ENCODE measurements at places on chromosomes 13 and 19. TPM values are rescaled to one million over a fixed set of nuclear protein-coding genes. Genes with fewer than 3 reads are reported as not detected.
A peak's percentile ranks its signal among the peaks of the same experiment; 100 is the strongest.

DNA sequence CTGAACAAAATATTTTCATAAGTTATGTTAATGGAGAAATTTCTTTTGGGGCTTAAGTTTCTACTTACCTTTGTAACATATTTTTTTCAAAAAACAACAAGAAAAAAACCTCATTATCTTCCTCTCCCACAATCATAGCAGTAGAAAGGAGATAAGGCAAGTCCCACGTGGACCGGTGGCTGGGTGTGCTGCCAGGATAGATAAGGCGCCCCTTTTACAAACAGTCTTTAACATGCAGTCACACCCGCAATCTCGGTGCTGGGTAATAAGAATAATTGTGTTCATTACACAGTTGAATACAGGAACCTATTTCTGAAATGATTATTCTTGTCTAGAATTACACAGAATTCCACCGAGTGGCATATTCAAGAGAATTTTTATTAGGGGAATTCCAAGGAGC, 1202.3 kb downstream of the UQCRFS1 start:
- H3K4me1 ChIP-seq, result no peaks in the 10 kb centered on the region
- no peaks in the 10 kb centered on the region for H3K27me3 ChIP-seq
- H3K36me3 ChIP-seq, result no peaks in the 10 kb centered on the region
- no peak overlapping the region for H3K4me3 ChIP-seq
- no peak overlapping the region for H3K27ac ChIP-seq

GRCh38 chr19:58397533-58398037, 2.1 kb downstream of the RNF225 start:
- peaks cover 14% of the 10 kb centered on the region for H3K4me1 ChIP-seq
- H3K4me3 ChIP-seq, result no peak overlapping the region
- H3K27me3 ChIP-seq, result peaks cover 9% of the 10 kb centered on the region
- DNase-seq, result no peak
- H3K27ac ChIP-seq, result no peak overlapping the region
- H3K36me3 ChIP-seq, result peaks cover 19% of the 10 kb centered on the region

- H3K36me3 ChIP-seq, result peaks cover 35% of the 10 kb centered on the region
- peak overlapping the region; percentile 83 for H3K27ac ChIP-seq
- no peak for DNase-seq
- peaks cover 10% of the 10 kb centered on the region for H3K4me1 ChIP-seq
Observed at GRCh38 chr19:11813703-11814028, 407 bp upstream of the ZNF440 start.

DNA sequence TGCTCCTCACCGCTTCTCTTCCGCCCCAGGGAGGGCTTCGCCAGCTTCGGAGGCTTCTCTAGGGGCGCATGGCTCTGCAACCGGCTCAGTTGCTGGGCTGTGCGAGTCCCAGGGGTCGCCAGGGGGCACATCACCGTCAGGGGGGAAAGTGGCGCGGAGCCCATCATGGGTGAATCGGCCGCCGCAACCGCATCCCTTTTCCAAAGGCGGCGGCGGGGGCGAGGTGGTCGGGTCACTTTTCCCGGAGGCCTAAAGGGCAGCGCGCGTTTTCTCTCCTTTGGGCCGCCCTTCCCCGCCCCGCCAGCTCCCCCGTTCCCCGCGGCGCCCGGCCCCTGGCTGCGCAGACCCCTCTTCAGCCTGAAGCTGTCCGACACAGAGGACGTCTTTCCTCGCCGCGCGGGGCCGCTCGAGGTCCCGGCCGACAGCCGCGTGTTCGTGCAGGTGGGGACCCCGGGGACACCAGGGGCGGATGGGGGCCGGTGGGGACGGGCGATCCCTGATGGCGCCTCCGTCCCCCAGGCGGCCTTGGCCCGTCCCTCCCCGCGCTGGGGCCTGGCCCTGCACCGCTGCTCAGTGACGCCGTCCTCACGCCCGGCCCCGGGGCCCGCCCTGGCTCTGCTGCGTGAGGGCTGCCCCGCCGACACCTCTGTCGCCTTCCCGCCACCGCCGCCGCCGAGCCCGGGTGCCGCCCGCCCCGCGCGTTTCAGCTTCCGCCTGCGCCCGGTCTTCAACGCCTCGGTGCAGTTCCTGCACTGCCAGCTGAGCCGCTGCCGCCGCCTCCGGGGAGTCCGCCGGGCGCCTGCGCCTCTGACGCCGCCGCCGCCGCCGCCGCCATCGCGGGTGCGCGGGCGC, 1.7 kb downstream of the TGFBR3L start:
- peaks cover 7% of the 10 kb centered on the region for H3K36me3 ChIP-seq
- no peak overlapping the region for H3K27ac ChIP-seq
- DNase-seq, result peak; percentile 78
- peaks cover 18% of the 10 kb centered on the region for H3K4me1 ChIP-seq
- H3K4me3 ChIP-seq, result peak overlapping the region; percentile 78

GRCh38 chr19:31214086-31214485, 135.2 kb downstream of the TSHZ3 start:
- no peaks in the 10 kb centered on the region for H3K27me3 ChIP-seq
- peak overlapping the region; percentile 75 for H3K4me3 ChIP-seq
- H3K36me3 ChIP-seq, result peaks cover 10% of the 10 kb centered on the region
- DNase-seq, result peak; percentile 84
- H3K27ac ChIP-seq, result peak overlapping the region; percentile 96

- H3K27ac ChIP-seq, result no peak overlapping the region
- no peak overlapping the region for H3K4me3 ChIP-seq
- H3K4me1 ChIP-seq, result peaks cover 4% of the 10 kb centered on the region
- H3K27me3 ChIP-seq, result peaks cover 14% of the 10 kb centered on the region
Observed at GRCh38 chr13:109727251-109727650, 59.1 kb downstream of the IRS2 start.

GRCh38 chr19:40932008-40932959, 50.3 kb upstream of the CYP2A7 start:
- H3K4me1 ChIP-seq, result no peaks in the 10 kb centered on the region
- no peak overlapping the region for H3K4me3 ChIP-seq
- peaks cover 10% of the 10 kb centered on the region for H3K27me3 ChIP-seq
- H3K36me3 ChIP-seq, result no peaks in the 10 kb centered on the region
- no peak for DNase-seq

DNA sequence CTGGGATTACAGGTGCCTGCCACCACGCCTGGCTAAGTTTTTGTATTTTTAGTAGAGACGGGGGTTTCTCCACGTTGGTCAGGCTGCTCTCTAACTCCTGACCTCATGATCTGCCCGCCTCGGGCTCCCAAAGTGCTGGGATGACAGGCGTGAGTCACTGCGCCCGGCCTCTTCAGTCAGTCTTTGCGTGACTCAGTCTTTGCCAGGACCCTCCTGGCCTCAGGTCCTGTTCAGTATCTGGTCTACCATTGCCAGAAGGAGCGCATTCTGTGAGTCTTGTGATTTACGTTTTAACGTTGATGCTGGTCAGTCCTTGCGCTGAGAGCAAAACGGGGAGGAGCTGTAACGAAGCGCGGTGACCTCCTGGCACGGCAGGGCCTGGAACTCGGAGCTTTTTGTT, 7.6 kb upstream of the HMG20B start:
- H3K36me3 ChIP-seq, result no peaks in the 10 kb centered on the region
- H3K4me1 ChIP-seq, result no peaks in the 10 kb centered on the region
- DNase-seq, result no peak
- H3K27me3 ChIP-seq, result no peaks in the 10 kb centered on the region
- H3K27ac ChIP-seq, result no peak overlapping the region
- H3K4me3 ChIP-seq, result no peak overlapping the region

GRCh38 chr19:32067685-32068084, 277.7 kb upstream of the ZNF507 start:
- H3K4me3 ChIP-seq, result no peak overlapping the region
- H3K27ac ChIP-seq, result no peak overlapping the region
- H3K4me1 ChIP-seq, result no peaks in the 10 kb centered on the region
- no peaks in the 10 kb centered on the region for H3K36me3 ChIP-seq

Gene ZNF667
- total RNA-seq, result 2.0 TPM

Gene MUC16
- 0.09 TPM for total RNA-seq

Gene IL4I1
- total RNA-seq, result 1.7 TPM

Gene CEACAM4
- not detected for total RNA-seq

Data from activated naive CD8-positive, alpha-beta T cell treated with anti-CD3 and anti-CD28 coated beads, Interleukin-2, amount 10 ng/mL, durations not matched to agents 7 days and 5 days (primary cell).